Stimulated activated CD4-positive, alpha-beta T cell treated with anti-CD3 and anti-CD28 coated beads, Interleukin-4, amount 100 ng/mL, for 4 hours (primary cell): ENCODE measurements at places on chromosomes 2 and 18.

DNA sequence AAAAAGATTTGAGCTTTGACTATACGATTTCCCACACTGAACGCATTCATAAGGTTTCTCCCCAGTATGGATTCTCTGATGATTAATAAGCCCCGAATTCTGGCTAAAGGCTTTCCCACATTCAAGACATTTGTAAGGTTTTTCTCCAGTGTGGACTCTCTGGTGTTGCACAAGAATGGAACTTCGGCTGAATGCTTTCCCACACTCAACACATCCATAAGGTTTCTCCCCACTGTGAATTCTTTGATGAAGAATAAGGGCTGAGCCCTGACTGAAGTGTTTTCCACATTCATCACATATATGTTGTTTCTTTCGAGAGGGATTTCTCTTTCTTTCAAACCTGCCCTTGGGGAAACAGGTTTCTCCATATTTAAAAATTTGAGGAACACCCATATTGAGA, 6.9 kb downstream of the ZNF24 start:
- DNase-seq: no peak

DNA sequence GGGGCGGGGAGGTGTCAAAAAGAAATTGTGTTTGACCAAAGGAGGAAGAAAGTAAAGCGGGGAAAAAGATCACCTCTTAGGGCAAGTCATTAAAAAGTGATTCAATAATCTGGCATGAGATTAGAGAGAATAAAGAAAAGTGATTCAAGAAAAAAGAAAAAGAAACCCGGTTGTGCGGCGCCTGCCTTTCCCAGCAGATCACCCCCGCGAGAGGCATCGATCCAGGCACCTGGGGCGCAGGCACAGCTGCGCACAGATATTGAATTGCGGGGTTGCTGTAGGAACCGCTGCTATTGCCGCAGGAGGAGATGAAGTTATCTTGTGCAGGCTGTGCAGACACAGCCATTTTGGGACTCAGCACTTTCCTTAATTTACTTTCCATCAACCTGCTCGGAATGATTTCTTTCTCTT, 71.2 kb downstream of the PLB1 start:
- DNase-seq: no peak

- DNase-seq: no peak
Measured at GRCh38 chr2:196279541-196279940, 108.2 kb upstream of the STK17B start.

DNA sequence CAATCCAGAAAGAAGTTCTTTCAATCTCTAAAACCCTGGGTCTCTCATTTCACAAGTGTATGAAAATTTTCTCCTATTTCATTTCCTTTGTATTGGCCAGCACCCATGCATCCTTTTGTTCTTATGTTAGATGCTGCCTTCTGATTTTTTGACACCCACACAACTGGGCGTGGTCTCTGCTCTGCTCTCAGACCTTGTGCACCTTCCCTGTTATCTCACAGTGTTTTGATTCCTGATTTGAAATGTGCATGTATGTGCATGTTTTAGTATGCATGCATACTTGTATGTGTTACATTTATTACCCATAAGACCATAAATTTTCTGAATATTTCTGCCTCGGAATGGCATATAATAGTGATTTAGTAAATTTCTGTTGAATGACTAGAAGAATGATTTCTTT, 152.2 kb downstream of the CTNNA2 start:
- no peak for DNase-seq

GRCh38 chr2:225494100-225494459, 94.6 kb downstream of the NYAP2 start:
- DNase-seq: no peak

- no peak for DNase-seq
Measured at GRCh38 chr2:15982285-15983044, 42.1 kb downstream of the MYCN start.

GRCh38 chr2:18411626-18412025, 148.8 kb downstream of the RDH14 start:
- DNase-seq: no peak

- no peak for DNase-seq
Measured at GRCh38 chr2:69390471-69390870, 3.4 kb upstream of the GFPT1 start.

DNA sequence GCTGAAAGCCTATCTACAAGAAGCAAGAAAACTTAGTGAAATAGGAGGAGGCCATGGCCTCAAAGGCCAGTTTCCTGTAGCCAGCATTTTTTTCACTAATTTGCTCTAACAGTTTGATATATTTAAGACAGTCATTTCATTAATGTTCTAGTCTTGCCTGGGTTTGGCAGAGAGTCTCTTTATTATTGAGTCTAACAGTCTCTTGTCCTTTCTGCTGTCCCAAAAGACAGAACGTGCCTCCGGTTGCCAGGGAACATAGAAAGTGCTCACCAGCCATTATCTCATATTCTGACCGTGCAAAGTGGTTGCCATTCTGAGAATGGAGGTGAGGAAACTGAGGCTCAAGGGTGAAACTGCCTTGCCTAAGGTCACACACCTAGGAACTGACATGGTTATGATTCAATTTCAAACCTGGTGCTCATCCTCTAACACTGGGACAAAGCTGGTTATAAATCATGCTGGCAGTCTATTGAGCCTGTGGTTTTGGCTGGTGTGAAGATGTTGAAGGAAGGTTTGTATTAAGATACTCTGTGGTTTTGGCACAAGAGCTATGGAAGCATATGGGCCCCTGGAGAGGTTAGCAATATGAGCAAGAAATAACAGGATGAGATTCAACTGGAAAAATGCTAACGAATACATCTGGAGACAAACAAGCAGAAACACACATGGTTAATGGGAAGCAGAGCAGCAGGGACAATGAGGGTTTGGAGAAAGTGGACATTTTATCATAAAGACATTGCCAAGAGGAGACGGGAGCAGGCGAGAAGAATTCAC, 903.3 kb upstream of the KLHL29 start:
- DNase-seq: no peak

DNA sequence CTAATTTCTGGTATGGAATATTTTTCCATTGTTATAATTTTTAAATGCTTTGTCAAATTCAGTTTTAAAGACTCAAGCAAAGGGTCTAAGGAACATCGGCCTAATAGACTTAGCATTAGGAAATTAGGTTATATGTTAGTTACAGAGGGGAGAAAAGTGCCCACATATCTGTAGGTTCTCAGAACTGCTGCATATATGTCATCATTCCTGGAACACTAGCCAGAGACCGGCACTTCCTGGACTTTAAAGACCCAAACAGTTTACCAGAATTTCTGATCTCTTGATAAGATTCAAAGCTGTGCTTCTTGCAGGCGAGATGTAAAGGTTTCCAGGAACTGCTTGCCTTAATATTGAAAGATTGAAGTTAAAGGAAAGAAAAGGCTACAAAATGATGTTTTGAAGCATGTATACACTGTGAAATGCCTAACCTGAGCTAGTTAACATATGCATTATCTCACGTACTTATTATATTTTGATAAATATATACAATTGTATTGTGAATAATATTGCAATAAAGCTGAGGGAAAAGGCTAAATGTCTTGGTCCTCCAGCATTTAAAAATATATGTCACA, 993.6 kb downstream of the LRP1B start:
- no peak for DNase-seq

GRCh38 chr2:176794392-176794791, 418.2 kb upstream of the HNRNPA3 start:
- DNase-seq: no peak

DNA sequence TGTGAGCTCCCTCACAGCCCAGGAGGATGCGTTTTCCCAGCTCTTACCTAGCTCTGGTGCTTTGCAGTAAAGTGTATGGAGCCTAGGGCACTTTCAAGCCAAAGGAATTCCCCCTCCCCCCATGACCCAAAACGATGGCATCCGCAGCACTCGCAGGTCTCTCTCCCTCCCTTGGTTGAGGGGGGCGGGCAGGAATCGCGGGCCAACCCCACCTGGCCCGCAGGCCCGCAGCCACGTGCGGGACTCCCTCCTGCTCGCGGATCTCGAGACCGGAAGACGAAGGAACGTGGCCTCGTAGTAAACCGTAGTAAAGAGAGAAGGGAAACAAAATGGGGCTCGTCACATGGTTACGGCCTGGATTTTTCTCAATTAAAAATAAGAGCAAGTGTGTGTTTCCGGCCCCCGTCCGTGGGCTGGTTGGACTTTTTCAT, 8.5 kb downstream of the IRS1 start:
- DNase-seq: peak; percentile 45

DNA sequence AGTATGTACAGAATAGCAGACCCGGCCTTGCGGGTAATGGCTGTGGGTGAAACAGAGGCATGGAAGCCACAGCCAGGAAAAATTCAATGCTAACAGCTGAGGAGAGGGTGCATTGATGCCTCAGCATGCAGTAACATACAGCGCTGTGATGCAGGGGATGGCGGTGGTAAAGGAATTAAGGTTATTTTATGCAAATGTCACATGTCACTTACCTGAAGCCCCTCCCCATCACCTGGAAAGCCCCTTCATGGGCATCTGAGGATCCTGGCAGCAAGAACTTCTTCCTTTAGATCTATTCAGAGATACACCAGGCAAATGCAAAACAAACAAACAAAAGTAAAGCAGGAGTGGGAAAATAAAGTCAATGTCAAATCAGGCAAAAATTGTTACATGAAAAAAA, 1.7 kb upstream of the SP110 start:
- no peak for DNase-seq

DNA sequence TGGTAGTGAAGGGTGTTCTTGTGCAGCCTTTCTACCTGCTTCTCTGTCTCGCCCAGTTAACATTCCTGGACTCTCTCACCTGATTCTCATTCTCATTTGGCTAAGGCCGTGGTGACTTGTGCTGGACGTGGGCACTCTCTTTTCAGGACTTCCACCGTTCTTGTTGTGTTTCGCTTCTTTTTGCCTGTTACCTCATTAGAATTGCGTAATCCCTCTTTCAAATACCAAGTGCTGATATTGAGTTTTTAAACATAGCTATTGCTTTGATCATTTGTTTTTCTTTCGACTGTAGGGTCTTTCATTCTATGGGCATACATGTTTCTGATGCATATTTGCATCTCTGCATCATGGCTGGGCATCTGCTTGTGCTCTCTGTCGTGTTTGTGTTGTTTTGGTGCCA, 287.0 kb downstream of the ALPK2 start:
- DNase-seq: no peak

DNA sequence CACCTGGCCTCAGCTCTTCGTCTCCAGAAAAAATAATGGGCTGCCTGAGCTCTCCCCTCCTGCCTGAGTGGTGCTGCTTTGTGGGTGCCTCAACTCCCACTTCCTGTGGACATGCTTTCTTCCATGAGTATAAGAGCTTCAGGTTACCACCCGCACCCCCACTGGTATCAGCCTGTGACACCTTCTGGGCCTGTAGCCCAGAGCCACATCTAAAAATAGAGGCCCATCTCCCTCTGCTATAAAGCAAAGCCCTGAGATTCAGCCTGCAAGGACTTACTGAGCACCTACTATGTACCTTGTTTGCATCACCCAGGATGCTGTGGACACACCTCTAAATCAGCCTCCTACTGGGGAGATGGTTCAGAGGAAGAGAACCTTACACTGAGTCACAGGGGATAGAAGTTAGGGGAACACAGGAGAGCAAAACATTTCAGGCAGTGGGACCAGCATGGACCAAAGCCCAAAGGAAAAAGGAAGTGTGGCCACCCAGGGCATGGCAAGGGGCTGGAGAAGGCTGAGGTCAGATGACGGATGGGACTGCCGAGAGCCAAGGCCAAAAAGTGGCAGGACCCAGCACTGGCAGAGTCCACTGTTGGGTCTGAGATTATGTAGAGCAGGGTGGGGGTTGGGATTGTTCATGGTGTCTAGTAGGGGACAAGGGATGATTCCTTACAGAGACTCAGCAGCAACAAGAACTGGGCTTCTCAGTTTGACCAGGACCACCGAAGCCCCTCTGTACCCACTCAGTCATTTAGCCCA, 123.7 kb upstream of the PPP1CB start:
- DNase-seq: no peak

DNA sequence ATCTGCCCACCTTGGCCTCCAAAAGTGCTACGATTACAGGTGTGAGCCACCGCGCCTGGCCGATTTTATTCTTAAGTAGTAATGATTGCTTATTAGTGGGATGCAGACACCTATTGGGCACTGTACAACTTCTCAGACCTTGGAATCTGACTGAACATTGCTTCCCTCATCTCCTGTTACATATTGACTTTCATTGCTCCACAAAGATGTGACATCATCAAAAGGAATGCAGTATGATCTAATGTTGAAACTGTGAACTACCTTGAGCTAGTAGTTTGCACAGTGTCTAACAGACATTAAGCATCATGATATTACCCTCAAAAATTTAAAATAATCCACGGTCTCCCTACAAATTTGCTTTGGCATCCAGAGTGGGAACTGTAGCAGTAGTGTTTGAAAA, 109.8 kb upstream of the SIX2 start:
- no peak for DNase-seq
